Hematopoietic multipotent progenitor cell treated with erythropoietin and hydrocortisone succinate and interleukin-3 and kit ligand, for 15 days (in vitro differentiated cells): ENCODE measurements at places on chromosomes 6 and 20.

GRCh38 chr6:18501663-18502013 is 114.5 kb downstream of the RNF144B start:
- DNase-seq: no peak

DNA sequence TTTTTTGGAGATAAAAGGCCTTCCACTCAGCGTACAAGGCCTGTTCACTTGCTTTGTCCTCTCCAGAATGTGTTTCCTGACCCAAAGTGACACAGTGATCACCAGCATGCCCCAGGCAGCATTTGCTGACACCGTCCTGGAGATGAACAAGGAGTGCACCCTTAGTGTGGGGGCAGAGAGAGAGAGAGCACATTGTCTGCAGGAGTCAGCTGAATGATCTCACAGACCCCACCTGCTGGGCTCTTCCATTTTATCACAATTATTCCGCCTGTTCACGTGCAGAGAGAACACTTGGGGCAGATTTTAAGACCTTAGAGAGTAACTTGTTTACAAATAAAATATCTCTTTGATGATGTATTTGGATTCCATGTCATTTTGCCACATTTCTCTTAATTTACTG is 22.4 kb upstream of the MAS1L start:
- DNase-seq: no peak

- DNase-seq: no peak
These were observed 29.9 kb upstream of the MTRF1L start for GRCh38 chr6:153032255-153032882.

DNA sequence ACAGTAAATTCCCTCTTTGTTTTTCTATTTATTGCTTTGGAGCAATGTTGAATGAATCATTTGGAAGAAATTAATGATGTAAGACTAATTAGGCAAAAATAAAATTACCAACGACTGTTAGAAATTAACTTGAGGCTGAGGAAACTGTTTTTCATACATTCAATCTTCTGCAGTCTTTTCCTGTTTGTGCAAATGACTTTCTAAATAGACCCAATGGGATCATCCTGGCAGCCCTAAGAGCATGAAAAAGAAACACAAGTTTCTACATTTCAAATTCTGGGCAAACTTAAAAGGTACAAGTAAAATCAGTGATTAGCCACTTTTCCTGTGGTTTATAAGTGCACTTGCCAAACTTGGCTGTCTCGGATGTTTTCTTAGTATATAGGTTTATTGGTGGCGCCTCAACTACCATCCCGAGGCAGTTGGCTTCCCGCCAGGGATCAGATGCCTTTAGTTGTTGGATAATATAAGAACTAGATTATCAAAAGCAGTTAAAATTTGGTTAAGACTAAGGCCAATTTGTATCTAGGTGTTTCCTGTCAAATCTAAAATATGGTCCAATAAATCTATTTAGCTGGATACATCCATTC is 181.2 kb downstream of the ISM1 start:
- no peak for DNase-seq

GRCh38 chr6:166689687-166690086 is 62.6 kb upstream of the RPS6KA2 start:
- DNase-seq: no peak

GRCh38 chr20:19497064-19497463 is 261.0 kb upstream of the RIN2 start:
- DNase-seq: no peak

DNA sequence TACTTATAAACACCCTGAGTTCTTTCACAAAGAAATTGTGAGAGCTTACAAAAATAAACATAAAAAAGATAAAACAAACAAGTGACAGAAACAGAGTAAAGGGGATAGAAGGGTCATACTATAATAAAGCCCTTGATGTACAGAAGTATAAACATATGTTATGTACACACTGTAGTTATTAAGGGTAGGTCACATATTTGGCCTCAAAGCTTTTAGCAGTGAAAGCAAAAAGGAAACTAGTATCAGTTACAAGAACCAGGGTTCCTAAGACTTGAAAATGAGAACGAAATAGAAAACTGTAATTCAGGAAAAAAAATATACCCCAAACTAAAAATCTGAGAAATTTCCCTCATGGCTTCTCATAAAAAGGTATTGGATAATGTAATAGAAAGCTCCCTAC is 380.6 kb downstream of the HDGFL1 start:
- DNase-seq: no peak

- DNase-seq: no peak
These were observed 123.4 kb upstream of the GPR6 start for GRCh38 chr6:109854541-109855308.

- DNase-seq: no peak
These were observed 53.3 kb downstream of the APCDD1L start for GRCh38 chr20:58461899-58462298.

DNA sequence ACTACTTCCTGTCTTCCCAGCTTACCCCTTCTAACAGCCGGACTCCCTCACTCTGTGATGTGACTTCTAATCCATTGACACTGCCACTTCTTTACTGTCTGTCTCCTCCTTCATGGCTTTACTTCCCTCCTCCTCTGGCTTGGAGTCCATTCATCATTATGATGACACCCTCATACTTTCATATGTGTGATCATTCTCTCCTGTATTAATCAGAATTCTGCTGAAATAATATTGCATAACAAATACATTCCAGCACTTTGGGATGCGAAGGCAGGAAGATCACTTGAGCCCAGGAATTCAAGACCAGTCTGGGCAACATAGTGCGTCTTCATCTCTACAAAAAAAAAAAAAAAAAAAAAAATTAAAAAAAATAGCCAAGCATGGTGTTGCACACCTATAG is 147.9 kb upstream of the BTBD3 start:
- no peak for DNase-seq

DNA sequence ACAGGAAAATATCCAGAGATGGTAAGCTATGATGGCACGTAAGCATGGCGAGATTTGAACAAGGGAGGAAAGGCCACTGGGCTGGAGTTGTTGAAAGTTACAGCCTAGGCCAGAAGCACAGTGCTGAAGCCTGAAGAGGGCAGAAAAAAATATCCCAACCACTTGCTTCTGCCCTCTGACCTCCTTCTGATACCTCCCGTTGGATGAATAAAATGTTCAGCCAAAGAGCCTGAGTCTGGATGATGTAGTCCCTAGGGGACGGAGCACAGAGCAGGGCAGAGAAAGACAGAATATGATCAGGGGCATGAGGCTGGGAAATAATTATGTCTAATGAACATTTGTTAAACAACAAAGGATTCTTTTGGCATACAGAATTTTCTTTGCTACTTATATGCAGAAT is 19.7 kb downstream of the KLHL31 start:
- DNase-seq: no peak

GRCh38 chr6:44618371-44618770 is 230.9 kb downstream of the CDC5L start:
- no peak for DNase-seq

GRCh38 chr6:161265554-161265953 is 8.3 kb downstream of the AGPAT4 start:
- DNase-seq: peak; percentile 78

DNA sequence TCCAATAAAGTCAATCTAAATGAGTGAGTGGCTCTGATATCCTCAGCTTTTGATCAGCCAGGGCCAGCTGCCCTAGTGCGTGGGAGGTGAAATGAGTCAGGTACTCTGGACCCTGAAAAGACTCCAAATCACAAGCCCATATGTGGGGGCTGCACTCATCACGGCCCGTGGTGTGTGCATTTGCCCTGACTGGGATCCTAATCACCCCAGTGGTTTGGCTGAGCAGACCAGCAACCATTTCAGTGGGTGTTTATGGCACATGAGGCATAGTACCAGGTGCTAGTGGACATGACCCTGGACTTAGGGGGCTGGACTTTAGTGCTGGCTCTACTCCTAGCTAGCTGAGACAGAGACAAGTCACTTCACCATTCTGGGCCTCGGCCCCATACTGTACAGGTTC is 39.4 kb downstream of the SCML4 start:
- DNase-seq: no peak

GRCh38 chr20:38299963-38300362 is 4.0 kb upstream of the BPI start:
- DNase-seq: no peak

DNA sequence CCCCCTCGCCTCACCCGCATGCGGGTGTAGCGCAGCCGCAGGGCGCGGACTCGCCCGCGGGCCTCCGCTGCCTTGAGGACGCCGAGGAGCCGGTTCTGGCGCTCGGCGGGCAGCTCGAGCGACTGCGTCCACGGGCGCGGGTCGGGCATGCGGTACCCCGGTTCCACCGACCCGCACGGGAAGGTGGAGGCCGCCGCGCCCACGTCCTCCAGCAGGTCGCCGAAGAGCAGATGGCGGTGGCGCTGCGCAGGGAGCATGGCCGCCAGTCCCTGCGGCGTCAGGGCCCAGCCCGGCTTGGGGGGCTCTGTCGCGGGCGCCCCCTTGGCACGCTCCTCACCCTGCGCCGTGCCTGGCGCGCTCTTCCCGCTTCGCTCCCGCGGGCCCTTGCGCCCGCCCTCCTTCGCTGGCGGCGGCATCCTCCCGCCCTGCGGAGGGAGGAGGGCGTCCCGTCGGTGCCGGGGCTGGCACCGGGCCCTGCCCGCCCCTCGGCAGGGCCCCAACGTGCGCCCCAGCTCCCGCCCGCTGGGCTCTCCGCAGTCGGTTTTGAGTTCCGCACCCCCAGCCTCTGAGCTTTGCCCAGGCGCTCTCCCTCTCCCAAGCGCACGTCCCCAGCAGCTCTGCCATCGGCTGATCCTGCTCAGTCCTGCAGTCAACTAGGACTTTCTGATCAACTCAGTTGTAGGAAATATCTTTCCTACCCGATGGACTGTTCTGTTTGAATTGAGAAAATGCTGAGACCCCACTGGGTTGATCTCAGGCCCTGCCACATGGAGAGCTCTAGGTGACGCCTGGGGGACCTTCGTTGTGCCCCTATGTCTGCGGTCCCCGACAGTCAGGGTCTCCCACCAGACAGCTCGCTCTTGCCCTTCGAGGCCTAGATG is at the start of gene LKAAEAR1:
Gene LKAAEAR1 (minus strand): TSS at position 595 of the 881 bp plus-strand sequence. CDS start 179 bp downstream, at position 416.
- no peak for DNase-seq

DNA sequence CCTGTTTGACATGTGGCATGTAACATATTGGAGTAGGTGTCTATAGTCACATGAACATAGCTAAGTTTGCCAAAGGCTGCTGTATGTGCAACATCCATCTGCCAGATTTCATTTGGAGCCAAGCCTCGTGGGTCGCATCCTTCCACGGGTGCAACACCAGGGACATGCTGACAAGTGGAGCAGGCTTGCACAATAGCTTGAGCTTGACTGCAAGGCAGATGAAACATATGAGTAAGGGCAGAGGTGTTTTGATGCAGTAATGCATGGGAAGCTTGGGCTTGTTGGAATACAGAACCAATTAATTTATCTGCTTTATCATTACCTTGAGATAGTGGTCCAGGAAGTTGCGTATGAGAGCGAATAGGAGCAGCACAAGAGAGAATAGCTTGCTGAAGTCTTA is 74.1 kb upstream of the BTN3A2 start:
- no peak for DNase-seq

DNA sequence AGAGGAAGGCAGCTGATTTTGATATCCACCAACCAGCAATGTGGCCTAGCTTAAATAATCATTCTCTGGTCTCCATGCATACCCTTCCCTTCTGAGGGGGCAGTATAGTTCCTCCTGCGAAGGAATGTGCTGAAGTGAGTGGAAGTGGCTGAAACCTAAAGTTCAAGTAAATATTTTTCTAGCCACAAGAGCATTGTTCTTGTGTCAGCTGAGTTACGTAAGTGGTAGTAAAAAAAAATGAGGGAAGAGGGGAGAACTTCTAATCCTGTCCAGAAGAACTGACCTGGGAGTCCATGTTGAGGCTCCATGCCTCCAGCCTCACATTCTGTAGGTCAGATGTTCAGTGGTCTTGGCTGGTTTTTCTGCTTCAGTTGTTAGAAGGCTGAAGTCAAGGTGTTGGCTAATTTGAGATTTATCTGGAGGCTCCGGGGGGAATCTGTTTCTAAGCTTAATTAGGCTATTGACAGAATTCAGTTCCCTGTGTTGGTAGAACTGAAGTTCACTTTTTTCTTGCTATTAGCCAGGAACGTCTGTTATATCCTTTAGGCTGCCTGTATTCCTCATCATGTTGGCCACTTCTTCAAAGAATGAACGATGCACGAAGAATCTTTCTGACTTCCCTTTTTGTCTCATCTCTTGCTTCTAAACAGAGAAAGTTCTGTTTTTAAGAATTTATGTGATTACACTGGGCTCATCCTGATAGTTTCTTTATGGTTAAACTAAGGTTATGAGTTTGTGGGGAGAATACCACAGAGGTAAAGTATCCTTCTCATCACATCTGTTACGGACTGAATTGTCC is 207.1 kb upstream of the PRSS16 start:
- DNase-seq: no peak

- no peak for DNase-seq
These were observed 265.3 kb upstream of the TCF21 start for GRCh38 chr6:133623621-133624020.

GRCh38 chr6:100103931-100104330 is 109.9 kb upstream of the MCHR2 start:
- DNase-seq: no peak

DNA sequence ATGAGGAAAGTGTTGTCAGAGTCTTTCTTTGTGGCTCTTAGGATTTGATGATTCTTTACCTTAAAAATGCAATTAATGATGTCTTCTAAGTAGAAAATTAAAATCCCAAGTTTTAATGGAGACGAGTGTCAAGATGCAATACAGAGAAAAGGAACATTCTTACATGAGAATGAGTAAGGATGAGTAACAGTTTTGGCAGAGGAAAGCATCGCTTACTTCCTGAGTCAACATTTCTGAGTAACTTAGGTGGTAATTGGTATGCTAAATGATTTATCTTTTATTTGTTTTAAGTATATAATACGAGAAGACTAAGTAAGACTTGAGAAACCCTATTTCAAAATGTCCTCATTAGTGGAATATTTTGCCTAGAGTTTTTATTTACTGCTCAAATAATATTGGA is 101.3 kb downstream of the RTN4IP1 start:
- no peak for DNase-seq

DNA sequence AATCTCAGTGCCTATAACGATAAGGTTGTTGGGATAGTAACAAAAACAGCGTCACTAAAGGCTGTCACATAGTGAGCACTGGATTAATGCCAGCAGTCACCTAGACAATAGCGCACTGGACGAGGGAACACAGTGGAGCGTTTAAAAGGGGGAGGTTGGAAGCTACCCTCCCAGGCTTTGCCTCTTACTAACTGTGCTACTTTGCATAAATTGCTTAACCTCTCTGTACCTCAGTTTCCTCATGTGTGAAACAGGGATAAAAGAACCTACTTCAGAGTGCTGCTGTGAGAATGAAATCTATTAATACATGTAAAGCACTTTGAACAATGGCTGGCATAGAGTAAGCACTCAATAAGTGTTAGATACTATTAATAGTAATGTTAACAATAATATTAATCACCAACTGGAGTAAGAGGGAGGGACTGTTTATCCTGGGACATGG is 10.5 kb downstream of the BCL2L1 start:
- DNase-seq: peak; percentile 65

GRCh38 chr6:69866351-69866769 is at the start of gene COL19A1:
COL19A1 (plus strand) TSS chr6:69866556; CDS start chr6:69879568, 13,012 bp downstream.
- DNase-seq: no peak

- no peak for DNase-seq
These were observed 114.2 kb downstream of the SNX5 start for GRCh38 chr20:17854307-17854903.

DNA sequence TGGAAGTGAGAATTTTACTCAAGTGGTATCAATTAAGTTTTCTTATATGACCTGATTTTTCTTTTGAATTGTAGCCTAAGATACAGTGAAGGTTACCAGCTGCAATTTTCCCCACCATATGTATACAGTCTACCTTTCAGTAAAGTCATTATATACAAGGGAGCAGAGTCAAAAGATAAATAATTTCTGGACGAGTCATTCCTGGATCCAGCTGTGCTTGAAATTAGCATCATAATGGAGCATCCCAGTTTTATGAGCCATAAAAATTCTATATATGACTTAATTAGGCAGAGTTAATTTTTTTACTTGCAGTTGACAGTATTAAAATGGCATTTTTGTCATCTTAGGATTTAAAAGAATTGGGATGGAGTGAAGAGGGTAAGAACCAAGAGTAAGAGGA is 1008.4 kb downstream of the PHF3 start:
- DNase-seq: no peak
